ENCODE measurements at places on chromosomes 4 and X.

DNA sequence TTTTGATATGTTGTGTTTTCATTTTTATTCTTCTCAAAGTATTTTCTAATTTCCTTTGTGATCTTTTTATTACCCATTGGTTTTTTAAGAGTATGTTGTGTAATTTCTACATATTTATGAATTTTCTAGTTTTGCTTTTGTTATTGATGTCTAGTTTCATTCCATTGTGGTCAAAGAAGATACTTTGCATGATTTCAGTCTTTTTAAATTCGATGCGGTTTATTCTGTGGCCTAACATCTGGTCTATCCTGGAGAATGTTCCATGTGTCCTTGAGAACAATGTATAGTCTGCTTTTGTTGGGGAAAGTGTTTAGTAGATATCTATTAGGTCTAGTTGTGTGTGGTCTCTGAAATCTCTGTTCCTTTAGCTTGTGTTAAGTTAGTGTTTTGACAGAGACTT, 46.2 kb downstream of the PPEF1 start:
- no peak for DNase-seq

- no peak for DNase-seq
Measured at GRCh38 chr4:73018595-73018994, 50.9 kb downstream of the COX18 start.

- DNase-seq = no peak
Measured at GRCh38 chrX:36963852-36964251, 44.3 kb upstream of the FAM47C start.

GRCh38 chr4:5465956-5466355, 242.4 kb downstream of the EVC2 start:
- no peak for DNase-seq

- no peak for DNase-seq
Measured at GRCh38 chrX:3526731-3527130, 180.3 kb upstream of the MXRA5 start.
